ENCODE measurements at places on chromosomes 5 and 9.

DNA sequence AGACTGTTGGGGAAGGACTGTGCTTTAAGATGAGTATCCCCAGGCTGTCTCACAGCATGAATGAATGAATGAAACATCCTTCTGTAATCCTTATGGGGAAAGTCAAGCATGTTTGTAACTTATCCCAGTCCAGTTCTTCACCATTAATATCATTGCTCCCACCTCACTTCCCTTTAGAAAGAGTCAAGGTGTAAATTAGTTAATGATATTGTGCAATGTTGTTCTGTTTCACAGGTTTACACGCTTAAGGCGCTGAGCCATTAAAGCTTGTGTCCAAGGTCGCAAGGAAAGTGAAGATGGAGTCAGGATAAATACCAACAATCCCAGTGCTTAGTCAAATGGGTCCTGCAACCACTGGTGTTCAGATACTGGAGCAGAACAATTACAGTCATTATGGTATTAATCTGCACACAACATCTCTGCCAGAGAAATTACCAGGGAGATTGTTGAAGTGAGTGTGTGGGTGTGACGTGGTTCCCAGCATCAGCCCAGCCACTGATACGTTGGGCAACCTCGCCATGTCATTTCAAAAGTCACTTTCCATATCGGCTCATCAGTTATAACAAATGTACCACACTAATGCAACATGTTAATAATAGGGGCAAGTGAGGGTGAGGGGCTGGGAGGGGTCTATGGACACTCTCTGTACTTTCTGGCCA lies 1.5 kb upstream of the MYO10 start:
- no peak for DNase-seq

DNA sequence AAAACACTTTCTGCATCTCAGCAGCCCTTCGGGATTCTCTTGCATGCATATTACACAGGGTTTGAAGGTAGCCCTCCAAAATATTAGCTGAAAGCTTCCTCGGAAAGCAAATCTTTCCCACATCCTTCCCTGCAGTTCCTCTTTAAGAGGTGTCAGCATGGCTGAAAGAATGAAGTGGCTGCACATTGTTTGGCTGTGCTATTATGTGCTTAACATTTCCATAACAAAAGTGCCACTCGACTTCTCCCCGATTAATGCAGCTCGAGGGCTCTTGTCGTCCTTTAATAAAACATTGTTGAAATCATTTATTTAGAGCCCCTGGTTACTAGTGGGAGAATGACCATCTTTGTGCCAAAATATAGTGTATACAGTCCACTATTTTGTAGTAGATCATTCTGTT lies 6.5 kb downstream of the GAS1 start:
- DNase-seq = no peak

- DNase-seq = no peak
These were observed 32.8 kb upstream of the PUM3 start for GRCh38 chr9:2876726-2877125.

- DNase-seq = no peak
These were observed 19.1 kb upstream of the IFNB1 start for GRCh38 chr9:21096901-21097255.

- no peak for DNase-seq
These were observed 52.5 kb downstream of the SHB start for GRCh38 chr9:38016375-38017135.

- DNase-seq = no peak
These were observed 46.1 kb upstream of the NEURL1B start for GRCh38 chr5:172594867-172595466.

DNA sequence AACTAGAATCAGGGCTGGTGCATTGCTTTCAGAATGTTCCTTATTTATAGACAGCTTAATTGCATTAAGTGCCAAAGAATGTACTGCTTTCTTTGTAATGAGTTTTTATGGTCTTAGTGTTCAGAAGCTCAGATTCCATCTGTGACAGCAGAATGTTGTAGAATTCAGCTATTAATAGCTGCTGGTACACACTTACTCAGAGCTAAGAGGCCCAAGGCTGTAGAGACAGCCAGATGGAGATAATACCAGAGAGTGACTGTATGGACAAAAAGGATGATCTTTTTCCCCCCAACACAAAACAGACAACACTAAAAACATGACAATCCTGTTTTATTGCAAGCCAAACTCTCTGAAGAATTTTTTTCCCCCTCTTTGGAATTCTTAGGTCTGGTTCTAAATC lies 50.2 kb downstream of the PPP2R2B start:
- DNase-seq = no peak

DNA sequence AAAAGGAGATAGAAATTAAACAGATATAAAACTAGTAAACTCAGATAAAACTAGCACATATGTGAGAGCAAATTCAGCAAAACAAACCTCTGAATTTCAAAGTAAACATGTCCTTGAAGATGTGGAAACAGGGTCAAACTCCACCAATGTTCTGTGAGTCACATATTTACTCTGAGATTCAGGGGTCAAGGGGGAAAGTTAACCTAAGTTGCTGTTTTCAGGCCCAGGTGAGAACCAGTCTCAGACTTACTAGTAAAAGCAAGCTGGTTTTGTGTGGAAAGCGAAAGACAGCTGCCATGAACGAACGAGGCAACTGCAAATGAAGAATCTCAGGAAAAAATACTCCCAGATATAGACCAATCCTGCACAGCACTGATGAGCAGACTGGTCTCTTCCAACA lies 29.0 kb downstream of the PSMB7 start:
- no peak for DNase-seq

DNA sequence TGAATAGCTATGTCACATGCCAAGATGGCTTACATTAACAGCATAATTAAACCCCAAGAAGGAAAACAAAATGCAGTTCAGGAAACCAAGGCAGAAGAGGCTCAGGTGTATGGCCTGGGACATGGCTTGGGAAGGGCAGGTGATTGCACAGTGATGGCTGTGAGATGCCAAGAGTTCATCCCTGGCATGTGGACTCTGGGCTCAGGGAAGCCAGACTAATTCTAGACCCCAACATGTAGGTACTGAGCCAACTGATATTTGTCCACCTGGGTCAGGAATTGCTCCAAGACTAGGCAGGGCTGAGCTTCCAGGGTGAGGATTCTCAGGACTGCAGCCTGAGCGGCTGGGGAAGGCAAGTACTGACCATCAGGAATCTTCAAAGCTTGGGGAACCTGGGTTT lies 218.4 kb upstream of the PIK3R1 start:
- DNase-seq = no peak

GRCh38 chr5:62547945-62548630 lies 30.5 kb upstream of the LRRC70 start:
- DNase-seq = no peak

DNA sequence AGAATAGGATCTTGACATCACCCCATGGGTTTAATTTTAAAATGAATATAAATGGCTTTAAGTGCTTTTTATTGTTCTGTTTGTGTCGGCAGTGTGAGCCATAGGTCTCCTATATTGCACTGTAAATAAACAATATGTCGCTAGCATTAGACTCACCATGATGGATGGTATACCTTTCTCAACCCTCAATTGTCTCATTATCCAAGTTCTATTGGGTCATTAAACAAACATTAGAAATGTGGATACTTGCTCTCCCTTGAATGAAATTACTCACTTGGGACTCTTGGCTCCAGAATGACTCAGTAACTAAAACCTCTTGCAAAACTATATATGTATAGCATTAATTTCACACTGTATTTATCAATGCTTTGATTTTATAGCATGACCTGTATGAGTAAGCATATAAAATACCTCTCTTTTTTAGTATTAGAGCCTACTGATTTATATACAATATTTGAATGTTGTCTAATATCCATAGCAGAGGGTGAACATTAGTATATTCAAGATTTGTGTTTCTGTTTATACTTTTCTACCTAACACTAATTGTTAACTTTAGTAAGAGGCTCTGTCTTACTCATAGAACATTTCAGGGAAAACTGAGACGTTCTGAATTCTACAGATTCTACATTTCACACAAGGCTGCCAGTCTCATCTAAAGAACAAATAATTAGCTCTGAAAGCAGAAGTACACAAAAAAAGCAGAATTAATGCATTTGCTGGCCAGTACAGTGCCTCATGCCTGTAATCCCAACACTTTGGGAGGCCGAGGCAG lies 303.8 kb upstream of the PRR16 start:
- no peak for DNase-seq

DNA sequence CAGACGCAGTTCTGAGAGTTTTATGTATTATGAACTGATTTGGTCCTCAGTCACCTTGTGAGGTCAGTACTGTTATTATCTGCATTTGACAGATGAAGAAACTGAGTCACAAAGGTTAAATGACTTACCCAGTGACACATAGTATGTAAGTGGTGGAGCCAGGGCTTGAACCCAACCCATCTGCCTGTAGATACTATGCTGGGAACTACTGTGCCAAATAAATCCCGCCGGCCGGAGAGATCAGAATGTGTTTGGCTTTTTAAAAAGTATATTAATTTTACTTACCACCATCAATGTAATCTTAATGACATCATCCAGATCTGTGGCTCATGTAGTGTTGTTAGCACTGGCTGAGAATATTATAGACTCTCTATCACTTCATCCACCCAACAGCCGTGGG lies 80.8 kb downstream of the ZNF618 start:
- DNase-seq = no peak

DNA sequence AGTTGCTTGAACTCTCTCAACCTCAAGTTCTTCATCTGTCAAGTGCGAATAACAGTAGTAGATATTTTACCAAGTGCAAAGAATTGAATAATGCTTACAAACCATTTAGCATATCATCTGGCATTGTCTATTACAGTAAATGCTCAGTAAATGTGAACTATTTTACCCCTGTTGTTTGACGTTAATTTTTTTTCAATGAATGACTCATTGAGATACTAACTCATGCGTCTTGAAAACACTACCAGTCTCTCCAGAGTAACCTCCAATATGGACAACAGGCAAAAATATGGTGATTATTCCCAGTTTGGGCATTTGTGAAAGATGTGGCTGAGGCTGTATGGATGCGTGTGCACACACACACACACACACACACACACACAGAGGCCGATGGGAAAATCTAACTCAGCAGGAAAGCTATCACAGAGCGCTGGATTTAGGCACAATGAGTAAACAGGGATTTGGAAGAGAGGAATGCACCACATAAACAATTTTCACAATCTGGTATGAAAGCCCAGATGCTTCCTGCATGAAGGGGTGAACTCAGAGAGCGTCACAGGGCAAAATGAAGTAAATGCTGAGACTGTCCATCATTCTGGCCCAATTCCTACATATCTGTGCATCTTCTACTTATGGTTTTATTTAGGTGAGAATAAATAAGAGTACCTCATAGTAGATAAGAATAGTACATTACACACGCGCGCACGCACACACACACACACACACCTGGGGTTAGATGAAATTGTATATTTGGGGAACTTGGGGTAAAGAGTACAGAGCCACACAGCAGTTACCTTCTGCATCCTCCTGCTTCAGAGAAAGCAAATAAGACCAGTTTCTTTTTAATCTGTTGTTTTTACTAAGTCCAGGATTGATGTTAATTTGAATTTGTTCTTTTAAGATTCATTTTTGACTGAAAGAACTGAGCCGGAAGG lies 128.7 kb downstream of the PALM2AKAP2 start:
- DNase-seq = no peak

DNA sequence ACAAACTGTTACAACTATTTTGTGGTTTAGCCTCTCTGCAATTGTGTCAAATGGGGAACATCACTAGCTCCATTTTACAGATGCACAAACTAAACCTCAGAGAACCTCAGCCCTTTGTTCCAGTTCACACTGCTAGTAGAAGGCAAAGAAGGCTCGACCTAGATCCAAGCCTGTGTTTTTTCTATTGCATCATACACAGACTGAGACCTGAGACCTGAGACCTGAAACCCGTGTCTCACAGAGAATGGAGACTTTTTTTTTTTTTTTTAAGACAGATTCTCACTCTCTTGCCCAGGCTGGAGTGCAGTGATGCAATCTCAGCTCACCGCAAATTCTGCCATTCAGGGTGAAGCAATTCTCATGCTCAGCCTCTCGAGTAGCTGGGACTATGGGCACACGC lies 120.8 kb downstream of the GALNT10 start:
- no peak for DNase-seq

- no peak for DNase-seq
These were observed 74.3 kb downstream of the GRAMD2B start for GRCh38 chr5:126497506-126497905.

- no peak for DNase-seq
These were observed 267.6 kb downstream of the TMEM167A start for GRCh38 chr5:82809420-82810143.

DNA sequence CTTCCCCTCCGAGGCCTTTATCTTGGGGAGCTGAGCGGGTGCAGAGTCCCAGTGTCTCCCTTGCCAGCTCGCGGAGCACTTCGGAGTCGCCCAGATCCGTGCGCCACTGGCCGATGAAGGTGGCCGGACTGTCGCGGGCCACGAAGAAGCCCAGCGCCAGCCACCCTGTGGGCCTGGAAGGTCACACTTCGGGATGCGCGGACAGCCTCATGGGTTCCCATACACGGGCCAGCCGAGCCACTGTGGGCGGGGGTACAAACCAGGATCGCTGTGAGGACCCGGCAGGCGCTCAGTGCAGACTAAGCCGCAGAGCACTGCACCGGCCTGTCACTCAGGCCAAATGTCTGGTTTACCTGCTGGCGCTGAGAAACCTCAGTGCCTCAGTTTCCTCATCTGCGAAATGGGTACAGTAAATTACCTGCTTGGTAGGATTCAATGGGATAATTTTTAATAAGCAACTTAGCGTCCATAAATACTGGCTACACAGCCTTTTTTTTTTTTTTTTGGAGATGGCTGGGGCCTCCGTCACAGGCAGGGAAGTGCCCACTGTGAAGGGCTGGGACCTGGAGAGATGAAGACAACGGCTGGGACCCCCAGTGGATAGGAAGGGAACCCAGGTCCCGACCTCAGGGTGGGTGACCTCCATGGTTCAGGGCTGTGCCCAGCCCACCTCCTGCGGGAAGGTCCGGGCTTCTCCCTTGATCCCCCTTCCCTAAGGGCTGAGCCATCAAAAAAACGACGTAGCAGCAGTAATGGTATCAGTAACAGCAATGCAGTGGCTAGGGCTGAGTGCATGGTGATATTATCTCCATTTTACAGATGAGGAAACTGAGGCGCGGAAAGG lies 38.7 kb upstream of the CTSV start:
- no peak for DNase-seq

GRCh38 chr9:114085387-114085789 lies 7.3 kb upstream of the AMBP start:
- DNase-seq = no peak

- no peak for DNase-seq
These were observed 42.7 kb downstream of the SV2C start for GRCh38 chr5:76125888-76126287.

- no peak for DNase-seq
These were observed 40.0 kb downstream of the PIK3R1 start for GRCh38 chr5:68255305-68256120.

- DNase-seq = no peak
These were observed 28.3 kb upstream of the GOLPH3 start for GRCh38 chr5:32202394-32202793.
